OCI-M1 (cell line): ENCODE measurements at places on chromosomes 3 and 15.

GRCh38 chr15:48388016-48388851 lies 57.0 kb downstream of the DUT start:
- no peak for DNase-seq

- DNase-seq, result peak; percentile 55
These were observed 59.8 kb downstream of the AGTR1 start for GRCh38 chr3:148757238-148758215.

DNA sequence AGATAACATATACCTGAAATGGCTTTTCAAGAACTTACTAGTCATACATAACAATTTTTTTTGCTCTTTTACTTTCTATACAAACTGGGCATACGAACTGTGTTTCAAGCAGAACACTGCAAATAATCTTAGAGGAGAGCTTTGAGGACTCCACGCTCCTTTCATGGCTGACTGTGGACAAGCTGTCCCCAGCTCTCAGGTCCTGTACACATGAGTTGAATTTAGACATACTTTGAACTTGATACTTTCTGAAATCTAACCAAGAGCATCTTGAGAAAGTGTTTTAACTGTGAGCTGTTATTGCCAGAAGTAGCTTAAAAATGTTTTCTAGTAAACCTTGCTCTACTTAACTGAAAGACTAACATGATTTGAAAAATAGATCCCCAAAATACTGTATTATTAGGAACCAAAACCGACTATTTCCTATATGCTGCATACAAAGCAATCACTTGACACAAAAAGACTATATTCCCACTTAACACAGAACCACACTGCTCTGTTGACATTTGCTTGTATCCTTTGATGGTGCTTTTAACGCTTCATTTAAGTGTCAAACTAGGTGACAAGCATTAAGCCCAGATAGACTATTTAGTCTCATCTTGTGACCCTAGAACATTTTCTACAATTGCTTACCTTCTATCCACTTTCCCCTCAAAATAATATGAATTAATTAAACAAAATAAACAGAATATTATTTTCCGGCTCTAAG lies 755.8 kb downstream of the ROBO1 start:
- no peak for DNase-seq

GRCh38 chr3:71031914-71032521 lies 551.5 kb downstream of the FOXP1 start:
- no peak for DNase-seq

DNA sequence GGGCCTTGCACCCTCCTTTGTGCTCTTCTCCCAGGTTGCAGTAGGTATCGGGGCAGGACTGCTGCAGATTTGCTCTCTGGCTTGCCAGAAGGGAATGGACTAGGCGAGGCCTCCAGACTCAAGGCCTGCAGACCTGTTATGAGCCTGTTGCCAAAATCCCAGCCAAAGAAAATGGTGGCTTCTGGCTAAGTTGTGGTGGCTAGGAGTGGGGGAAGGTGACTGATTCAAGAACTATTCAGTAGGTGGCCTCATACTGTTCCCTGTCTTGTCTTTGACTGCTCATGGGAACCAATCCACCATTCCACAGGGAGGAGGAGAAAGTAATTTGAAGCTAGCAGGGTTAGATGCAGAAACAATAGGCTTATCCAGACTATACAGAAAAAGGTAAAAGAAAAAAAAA lies 380.4 kb upstream of the PROK2 start:
- DNase-seq, result no peak

- DNase-seq, result peak; percentile 59
These were observed 1.1 kb downstream of the NCKIPSD start for GRCh38 chr3:48684480-48685143.

- no peak for DNase-seq
These were observed 15.8 kb upstream of the ARRDC4 start for GRCh38 chr15:97944724-97945123.
